ENCODE measurements at places on chromosomes 13 and 19.
A peak's percentile ranks its signal among the peaks of the same experiment; 100 is the strongest.

- no peak for DNase-seq
These were observed 32.5 kb downstream of the ZNF567 start for GRCh38 chr19:36719687-36720556.

DNA sequence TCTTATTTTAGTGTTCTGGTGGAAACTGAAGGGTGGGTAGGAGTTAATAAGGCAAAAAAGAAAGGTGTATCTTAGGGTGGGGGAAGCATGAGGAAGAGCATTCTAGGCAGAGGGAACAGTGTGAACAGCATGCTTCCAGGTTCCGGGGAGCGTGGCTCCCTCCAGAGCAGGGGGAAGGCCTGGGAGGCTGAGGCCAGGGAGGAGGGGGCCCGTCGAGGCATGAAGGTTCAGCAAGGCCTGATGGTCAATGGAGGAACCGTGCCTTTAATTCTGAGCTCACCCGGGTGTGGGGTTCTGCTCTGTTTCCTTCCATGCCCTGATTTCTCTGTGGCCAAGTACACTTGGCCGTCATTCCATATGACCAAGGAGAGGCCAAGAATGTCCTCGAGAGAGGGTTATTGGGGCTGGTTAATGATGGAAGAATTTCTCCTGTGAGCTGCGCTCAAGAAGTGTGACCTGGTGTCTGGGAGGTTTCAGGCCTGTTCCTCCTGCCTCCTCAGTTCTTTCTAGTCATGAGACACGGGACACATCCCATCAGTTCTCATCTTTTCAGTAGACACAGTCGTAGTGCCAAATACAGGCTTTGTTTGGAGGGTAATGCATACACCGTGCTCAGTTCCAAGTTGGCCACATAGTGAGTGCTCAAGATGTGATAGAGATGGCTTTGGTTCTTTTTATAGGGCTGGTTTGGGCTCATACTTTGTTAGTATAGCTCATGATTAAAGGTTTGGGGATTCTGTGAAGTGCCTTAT lies 73.6 kb downstream of the SIPA1L3 start:
- no peak for DNase-seq

DNA sequence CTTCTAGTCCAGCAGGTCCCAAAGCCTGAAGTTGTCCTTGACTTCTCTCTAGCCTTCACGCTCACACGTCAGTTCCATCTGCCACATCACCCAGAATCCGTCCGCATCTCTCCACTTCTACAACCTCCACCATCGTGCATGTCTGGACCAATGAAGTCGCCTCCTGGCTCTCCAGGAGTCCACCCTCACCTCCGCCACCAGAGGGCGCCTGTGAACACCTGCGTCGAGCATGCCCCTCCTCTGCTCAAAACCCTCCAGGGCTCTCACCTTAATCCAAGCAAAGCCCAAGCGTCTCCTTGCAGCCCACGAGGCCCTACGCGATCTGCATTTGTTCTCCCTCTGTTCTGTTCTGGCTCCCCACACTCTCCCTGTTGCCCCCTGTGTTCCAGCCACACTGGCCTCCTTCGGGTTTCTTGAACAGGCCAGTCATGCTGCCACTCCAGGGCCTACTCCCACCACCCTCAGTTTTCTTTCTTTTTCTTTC lies 3.7 kb downstream of the USHBP1 start:
- peak; percentile 90 for DNase-seq

- no peak for DNase-seq
These were observed 97.4 kb downstream of the STK24 start for GRCh38 chr13:98479496-98480003.

DNA sequence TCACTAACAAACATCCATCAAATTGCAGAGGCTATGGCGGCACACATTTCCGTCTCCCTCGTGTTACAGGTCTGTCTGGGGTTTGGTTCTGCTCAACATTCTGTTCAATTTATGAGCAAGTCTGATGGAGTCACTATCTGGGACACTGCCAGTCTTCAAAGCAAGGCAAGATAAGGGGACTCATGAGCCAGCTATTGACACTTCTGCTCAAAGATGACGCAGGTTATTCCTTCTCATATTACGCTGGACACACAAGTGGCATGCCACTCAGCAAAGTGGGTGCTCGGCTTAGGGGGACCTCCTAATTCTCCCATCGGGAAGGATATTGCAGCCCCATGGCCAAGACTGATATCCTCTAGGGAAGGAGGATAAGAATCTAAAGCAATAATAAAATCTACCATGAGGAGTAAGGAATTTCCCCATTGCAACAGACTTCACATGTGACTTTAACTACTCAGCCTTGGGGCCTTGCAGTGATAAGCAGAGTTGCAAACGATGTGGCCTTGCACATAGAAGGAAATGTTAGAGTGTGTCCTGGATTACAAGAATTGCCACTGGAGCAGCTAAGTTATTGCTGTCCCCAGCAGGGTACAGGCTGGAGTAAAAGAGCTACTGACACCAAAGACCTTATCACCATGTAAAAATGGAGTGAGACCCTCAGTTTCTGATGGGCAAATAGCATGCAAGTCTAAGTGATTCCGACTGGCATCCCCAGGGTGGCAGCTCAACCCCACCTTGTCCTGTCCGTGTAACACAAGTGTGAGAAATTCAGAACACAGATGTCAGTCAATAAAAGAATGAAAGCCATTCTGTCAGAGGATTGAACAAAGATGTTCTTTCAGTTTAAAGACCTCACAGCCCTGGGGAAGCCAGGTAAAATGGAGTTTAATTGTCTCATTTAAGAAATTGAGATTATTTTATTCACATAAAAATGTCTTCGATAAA lies 306.1 kb downstream of the IRS2 start:
- no peak for DNase-seq

DNA sequence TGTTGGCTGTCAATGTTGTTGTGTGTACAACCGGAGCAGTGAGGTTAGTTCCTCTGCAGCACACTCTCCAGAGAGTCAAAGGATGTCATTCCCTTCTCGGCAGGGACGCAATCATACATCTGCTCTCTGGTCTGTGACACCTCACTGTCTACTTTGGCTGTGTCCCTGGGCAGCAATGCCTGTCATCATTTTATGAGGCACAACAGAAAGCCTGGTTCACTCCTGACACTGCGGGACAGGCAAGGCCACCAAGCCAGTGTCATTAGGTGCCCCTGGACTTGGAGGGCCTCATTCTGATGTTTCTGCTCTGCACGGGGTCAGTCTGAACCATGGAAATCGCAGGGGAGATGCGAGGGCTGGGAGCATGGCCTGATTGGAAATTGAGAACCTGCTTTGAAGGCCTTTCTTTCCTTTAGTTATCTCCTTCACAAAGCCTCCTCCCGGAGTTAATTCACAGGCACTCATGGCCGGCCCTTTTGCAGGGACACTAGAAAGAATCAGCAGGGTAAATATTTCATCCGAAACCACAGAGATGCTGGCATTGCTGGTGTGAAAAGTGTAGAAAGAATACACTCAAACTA lies 284.4 kb downstream of the ZNF536 start:
- DNase-seq, result no peak

DNA sequence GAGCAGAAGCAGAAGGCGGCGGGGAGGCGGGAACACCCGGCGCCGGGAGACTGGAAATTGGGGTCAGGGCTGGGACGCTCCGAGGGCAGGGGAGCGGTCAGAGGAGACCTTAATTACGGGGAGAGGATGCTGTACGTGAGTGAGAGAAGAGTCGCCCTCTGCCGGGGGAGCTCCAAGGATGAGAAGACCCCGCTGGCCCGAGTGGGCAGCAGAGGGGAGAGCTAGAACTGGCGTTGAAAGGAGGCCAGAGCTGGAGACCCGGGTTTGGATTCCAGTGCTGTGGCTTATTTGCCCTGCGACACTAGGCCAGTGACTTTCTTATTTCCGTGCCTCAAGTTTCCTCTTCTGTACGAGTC lies 536 bp downstream of the FAM32A start:
- DNase-seq, result no peak

GRCh38 chr19:1411255-1412191 lies 4.1 kb downstream of the DAZAP1 start:
- DNase-seq, result no peak

GRCh38 chr13:40269086-40269485 lies 397.4 kb downstream of the FOXO1 start:
- DNase-seq, result no peak

DNA sequence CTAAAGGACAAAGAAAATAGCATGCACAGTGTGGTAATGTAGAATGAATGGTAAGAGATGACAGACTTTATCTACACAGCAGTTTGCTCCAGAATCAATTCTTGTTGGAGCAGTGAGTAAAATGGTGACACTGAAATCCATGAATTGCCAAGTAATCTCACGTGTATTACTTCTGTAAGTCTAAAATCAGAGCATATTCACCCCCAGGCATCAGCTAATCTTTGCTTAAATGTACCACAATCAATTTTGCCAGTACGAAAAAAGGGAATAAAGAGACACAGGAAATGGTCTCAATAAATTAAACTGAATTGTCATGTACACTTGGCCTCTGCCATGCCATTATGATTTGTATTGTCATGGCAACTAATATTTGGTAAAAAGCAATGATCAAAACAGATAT lies 294.2 kb downstream of the PCDH17 start:
- DNase-seq, result no peak

- DNase-seq, result no peak
These were observed 122.4 kb downstream of the DLEU7 start for GRCh38 chr13:50720861-50721671.

- DNase-seq, result no peak
These were observed 41.5 kb upstream of the TSHZ3 start for GRCh38 chr19:31390711-31391110.

DNA sequence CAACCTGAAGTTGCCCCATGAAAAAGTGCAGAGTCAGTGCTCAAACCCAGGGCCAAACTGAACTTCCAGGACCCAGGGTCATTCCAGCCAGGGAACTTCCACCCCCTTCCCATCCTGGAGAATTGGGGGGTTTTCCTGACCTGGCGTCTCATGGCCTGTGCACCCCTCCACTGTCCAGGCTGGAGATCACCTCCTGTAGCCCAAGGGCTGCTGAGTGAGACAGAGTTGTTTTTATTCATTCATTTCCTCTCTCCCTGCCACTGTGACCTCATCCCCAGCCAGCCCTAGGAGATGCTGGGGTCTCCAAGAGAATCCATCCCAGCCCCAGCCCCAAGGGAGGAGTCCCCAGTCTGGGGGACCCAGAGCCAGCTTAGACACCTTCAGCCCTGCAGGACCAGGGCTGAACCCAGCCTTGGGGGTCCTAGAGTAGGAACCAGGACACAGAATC lies 4.2 kb downstream of the FCHO1 start:
- DNase-seq, result no peak

- DNase-seq, result no peak
These were observed 5.2 kb upstream of the ZNF836 start for GRCh38 chr19:52176574-52176973.

GRCh38 chr13:84207509-84207908 lies 325.2 kb upstream of the SLITRK1 start:
- DNase-seq, result no peak

- no peak for DNase-seq
These were observed 1.1 kb downstream of the ARHGAP35 start for GRCh38 chr19:46861691-46862502.

- DNase-seq, result no peak
These were observed 23.2 kb downstream of the PDS5B start for GRCh38 chr13:32609428-32609827.

GRCh38 chr19:17889609-17890214 lies 18.0 kb downstream of the SLC5A5 start:
- no peak for DNase-seq

- no peak for DNase-seq
These were observed 1411.2 kb upstream of the MIR17HG start for GRCh38 chr13:89936256-89936655.

GRCh38 chr19:35451338-35452096 lies 3.5 kb downstream of the FFAR2 start:
- no peak for DNase-seq

GRCh38 chr13:66689628-66690027 lies 540.5 kb downstream of the PCDH9 start:
- no peak for DNase-seq

- no peak for DNase-seq
These were observed 457.3 kb upstream of the MIR17HG start for GRCh38 chr13:90889906-90890834.

DNA sequence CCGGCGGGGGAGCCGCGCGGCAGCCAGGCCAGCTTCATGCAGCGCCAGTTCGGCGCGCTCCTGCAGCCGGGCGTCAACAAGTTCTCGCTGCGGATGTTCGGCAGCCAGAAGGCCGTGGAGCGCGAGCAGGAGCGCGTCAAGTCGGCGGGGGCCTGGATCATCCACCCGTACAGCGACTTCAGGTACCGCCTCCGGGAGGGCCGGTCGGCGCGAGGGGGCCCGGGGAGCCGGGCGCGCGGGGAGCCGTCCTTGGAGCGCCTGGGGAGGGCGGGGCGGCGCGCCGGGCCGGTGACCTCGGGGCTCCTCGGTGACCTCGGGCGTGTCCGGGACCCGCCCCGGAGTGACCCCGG lies 690 bp downstream of the HCN2 start:
- DNase-seq, result no peak

- no peak for DNase-seq
These were observed 53.3 kb downstream of the RYR1 start for GRCh38 chr19:38486731-38487336.

DNA sequence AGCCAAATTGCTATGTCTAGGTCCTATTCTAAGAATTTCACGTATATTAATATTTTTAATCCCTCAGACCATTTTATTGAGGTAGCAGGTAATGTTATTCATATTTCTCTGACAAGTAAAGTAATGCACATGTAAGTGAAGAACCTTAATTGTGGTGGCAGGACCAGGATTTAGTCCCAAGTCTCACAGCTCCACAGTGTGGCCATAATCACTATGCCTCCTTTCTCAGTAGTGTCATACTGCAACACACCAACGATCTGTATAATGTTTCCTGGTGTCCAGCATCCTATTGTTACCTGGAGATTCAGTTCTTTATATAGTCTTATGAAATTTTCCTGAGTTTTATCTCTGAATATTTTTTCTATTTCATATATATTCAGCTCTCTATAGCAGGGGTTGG lies 340.3 kb downstream of the OLFM4 start:
- DNase-seq, result no peak

DNA sequence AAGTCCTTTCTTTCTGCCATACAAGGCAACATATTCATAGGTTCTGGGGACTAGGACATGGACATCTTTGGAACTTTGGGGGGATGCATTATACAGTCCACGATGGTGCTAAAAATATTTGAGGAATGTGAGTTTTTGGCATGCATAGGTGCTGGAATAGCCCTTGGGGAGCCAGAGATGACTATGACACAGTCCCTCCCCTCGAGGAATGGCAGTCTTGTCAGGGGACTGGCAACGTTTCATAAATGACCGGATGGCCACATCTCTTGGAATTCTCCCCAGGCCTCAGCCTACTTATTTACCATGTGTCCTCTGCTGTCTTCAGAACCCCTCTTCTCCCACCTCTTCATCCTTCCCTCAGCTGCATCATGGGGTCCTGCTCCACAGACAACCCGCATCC lies 13.6 kb downstream of the MEIOSIN start:
- no peak for DNase-seq

- DNase-seq, result no peak
These were observed 26.5 kb downstream of the RANBP3 start for GRCh38 chr19:5951338-5951861.

- no peak for DNase-seq
These were observed 7.9 kb upstream of the HOMER3 start for GRCh38 chr19:18948976-18949356.

DNA sequence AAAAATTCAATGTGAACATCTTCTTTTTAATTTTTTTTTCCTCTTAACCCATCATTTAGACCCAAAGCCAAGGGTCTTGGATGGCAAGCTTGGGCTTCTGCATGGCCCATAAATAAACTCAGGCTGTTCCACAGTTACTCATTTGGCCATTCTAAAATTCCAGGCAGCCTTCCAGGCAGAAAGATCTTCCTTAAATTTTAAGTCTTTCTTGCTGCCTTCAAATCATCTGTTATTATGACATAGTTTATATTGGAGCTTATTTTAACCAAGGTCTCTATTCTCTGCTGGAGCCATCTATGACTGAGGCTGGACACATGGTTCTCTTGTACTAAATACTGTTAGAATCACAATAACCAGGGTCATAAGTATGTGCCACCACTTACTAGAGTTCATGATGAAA lies 317.3 kb upstream of the MAB21L1 start:
- no peak for DNase-seq

Measured in stimulated activated CD4-positive, alpha-beta T cell treated with anti-CD3 and anti-CD28 coated beads, TNF-alpha, amount 100 ng/mL, for 24 hours (primary cell).